ENCODE measurements at places on chromosomes 13 and 19.

DNA sequence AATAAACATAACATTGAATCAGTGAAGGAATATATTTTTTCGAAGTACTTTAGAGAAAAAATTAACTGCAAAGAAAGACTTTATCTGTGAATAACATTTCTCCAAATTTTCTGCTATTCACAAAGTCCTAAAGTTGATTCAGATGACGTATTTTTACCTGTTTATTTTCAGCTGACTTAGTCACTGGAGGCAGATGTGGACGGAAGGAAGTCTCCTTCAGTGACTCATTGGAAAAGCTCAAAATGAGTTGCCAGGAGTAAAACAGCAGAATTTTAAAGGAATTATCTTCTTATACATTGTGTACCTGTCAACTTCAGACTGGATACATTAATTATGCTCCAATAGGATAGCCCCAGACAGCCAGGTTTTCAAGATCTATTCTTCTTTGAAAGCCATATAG, 679.3 kb upstream of the GPC6 start:
- DNase-seq, result no peak

DNA sequence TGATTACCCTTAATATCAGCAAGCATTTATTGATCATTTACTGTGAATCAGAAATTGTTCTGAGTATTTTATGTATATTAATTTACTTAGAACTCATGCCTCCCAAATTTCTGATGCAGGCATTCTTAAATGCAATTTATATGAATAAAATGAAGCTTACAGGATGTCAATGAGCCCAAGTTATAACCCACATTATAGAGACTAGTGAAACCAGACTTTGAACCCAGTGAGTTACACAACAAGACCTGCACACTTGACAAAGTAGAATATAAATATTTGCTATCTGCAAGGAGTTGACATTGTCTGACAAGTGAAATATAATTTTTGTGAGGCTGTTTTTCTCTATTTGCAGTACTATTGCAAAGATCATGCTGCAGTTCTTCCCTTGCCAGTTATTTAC, 656.0 kb downstream of the GPC5 start:
- no peak for DNase-seq

DNA sequence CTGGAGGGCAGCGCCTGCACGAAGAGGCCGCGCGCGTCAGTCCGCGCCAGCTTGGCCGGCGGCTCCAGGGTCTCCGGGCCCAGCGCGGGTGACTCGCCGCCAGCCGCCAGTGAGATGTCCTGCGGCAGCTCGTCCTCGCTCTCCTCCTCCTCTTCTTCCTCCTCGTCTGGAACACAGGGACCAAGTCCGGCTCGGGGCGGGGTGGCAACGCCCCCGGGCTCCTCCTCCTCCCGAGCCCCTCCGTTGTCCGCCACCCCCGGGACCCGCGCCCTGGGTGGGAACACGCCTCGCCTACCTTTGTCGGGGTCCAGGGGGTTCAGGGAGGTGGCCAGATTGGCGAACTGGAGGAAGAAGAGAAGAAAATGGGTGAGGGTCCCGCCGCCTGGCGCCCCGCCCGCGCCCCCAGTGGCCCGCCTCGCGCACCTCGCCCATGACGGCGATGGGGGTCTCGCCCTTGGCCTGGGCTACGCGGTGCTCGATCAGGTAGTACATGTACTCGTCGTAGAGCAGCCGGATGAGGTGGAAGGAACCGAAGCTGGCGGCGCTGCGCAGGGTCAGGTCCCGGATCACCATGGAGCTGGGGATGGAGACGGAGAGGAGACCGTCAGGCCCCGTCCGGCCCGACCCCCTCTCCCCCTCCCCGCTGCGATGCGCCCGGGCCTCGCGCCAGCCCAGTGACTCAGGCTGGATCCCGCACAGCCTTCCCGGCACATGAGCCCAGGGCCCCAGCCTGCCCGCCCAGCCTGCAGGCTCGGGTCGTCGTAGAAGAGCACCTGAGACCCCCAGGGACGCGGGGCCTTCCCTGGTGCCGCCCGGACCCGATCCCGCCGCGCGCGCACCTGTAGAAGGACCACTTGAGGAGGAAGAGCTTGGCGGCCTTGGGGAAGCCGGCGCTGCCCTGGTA, 10.6 kb downstream of the DCAF15 start:
- no peak for DNase-seq

DNA sequence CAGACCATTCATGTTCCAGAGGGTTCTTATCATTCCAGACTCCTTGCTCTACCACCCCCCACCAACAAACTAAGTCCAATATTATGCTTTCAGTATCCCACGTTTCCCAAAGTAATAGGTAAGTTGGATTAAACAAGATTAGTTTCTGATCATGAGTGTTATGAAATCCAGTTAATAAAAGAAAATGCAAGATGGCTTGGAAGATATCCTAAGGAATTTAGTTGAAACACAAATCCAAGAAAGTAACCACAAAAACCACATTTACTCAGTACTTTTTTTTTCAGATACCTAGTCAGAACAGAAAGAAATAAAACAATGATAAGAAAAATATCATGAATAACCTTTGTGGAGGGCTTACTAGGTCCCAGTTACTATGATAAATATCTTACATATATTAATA, 119.4 kb upstream of the MIR17HG start:
- DNase-seq, result no peak

GRCh38 chr13:49953560-49953959, 17.4 kb upstream of the SPRYD7 start:
- DNase-seq, result no peak

DNA sequence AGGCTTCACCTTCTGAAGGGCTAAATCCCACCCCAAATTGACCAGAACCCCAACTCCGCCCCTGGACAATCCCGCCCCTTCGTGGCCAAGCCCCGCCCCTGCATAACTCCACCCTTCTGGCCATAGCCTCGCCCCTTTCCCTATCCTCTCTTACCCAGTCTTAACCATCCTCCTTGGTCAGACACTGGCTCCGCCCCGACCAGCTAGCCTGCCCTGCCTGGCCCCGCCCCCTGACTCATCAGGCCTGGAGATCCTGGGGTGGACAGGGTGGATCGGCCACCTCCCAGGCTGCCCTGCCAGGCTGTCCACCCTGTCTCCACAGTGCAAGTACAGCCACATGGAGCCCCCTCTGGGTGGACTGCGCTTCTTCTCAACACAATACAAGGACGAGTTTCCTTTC, 8.0 kb upstream of the ZNF358 start:
- no peak for DNase-seq

DNA sequence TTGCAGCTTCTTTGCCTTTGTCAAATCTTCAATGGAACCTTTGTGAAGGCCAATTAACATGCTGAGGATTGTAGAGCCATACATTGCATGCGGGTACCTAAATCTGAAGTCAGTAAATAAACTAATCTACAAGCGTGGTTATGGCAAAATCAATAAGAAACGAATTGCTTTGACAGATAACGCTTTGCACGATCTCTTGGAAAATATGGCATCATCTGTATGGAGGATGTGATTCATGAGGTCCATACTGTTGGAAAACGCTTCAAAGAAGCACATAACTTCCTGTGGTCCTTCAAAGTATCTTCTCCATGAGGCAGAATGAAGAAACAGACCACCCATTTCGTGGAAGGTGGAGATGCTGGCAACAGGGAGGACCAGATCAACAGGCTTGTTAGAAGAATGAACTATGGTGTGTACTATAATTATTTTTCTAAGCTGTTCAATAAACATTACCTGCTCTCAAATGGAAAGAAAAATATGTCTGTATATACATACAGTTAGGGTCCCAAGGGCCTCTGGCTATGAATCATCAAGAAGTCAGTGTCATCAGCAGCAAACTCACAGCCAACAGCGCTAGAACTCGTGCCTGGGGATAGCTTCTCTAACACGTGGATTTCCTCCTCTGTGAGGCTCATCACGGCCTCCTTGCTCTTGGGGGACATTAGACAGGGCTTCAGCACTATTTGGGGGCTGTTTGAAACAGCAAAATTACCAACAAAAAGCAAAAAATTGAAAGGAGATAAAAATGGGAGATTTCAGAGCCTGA, 2.9 kb upstream of the CD70 start:
- no peak for DNase-seq

GRCh38 chr19:27679399-27679798, 1533.6 kb downstream of the UQCRFS1 start:
- no peak for DNase-seq

GRCh38 chr13:91540158-91540736, 141.8 kb downstream of the GPC5 start:
- no peak for DNase-seq

DNA sequence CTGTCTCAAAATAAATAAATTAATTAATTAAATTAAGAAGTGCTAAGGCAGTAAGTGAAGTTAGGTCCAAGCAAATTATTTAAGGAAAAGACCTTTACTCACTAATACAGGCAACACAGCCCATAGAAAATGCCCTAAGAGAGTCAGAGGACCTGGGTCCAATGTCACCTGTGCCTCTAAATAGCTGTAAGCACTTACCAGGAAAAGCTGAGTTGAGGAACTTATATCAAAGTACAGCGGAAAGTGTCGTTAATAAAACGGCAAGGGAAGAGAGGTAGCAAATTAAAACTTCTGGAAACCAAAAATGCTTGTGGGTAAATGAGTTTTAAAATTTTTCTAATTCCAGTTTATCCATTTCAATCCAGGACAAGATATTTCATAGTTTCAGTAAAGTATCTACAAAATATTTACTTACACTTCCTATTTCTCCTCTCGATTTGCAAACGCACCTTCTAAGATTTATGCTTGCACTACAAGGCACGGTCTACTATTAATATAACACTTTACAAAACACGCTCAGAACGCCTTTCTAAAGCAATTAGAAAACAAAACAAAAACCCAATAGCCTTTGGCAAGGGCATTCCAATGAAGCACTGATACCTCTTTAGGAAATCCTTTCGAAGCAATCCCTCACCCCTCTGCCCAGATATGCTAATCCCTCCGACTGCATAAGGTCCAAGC, 963 bp downstream of the VPS36 start:
- no peak for DNase-seq

GRCh38 chr19:38661996-38662395, 14.5 kb downstream of the ACTN4 start:
- no peak for DNase-seq

GRCh38 chr13:48159826-48160225, 64.9 kb upstream of the MED4 start:
- DNase-seq, result no peak

DNA sequence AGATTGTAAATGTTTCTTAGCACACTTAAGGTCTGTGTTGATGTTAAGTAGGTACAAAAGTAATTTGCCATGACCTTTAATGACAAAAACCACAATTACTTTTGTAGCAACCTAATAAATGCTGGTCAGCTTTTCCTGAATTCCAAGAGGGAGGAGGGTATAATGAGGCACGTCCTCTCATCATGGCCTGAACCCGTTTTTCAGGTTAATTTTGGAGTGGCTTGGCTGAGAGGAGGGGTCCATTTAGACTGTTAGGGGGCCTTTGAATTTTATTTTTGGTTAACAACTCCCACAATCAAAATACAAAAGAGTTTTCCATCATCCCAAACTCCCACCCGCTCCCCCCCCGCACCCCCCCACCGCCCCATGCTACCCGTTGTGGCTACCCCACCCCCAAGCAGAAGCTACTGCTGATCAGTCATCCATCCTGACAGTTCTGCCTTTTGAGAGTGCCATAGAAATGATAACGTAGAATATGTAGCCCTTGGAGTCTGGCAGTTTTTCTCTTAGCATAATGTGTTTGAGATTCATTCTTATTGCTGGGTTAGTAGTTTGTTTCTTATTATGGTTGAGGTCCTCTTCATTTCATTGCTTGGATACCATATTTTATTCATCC, 14.4 kb upstream of the PLEKHF1 start:
- no peak for DNase-seq

DNA sequence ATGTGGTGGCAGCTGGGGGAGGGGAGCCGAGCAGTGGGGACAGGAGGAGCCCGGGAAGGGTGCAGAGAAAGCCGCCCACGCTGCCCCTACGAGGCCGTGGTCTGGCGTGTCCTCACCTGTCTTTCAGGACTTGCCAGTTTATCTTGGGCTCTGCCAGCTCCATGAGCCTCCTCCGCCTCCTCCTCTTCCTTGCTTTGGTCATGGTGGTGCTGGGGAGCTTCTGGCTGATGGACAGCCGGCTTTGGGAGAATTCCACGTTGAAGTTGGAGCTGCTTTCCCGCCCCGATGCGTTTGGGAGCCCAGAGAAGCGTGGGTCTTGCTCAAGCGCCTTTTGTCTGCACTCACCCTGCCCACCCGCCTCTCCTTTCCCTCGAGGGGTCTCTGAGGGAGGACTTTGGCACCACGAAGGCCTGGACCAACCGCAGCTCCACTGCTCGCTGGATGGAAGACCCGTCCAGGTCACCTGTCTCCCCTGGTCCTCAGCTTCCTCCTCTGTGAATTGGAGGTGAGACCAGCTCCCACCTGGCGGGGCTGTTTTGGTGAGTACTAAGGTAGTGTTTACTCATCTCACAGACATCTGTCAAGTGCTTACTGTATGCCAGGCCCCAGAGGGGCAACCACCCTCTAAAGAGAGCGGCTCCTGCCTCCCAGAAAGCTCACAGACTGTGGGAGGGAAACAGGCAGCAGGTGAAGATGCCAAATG, 29.7 kb upstream of the MIER2 start:
- DNase-seq, result no peak

DNA sequence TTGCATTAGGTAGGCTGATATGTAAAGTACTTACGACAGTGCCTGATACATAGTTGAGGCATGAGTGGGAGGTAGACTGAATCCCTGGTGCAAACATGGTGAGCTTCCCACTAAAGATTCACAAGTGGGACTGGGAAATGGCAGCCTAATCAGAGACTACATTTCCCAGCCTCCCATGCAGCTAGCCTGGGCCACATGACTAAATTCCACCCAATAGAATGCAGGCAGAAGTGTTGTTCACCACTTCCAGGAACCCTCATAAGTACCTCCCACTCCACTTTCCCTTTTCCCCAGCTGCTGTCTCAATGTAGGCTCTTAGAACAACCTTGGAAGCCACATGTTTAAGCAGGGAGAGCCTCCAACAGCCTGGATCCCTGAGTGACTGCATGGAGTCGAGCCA, 104.9 kb downstream of the CACNA1A start:
- DNase-seq, result no peak

DNA sequence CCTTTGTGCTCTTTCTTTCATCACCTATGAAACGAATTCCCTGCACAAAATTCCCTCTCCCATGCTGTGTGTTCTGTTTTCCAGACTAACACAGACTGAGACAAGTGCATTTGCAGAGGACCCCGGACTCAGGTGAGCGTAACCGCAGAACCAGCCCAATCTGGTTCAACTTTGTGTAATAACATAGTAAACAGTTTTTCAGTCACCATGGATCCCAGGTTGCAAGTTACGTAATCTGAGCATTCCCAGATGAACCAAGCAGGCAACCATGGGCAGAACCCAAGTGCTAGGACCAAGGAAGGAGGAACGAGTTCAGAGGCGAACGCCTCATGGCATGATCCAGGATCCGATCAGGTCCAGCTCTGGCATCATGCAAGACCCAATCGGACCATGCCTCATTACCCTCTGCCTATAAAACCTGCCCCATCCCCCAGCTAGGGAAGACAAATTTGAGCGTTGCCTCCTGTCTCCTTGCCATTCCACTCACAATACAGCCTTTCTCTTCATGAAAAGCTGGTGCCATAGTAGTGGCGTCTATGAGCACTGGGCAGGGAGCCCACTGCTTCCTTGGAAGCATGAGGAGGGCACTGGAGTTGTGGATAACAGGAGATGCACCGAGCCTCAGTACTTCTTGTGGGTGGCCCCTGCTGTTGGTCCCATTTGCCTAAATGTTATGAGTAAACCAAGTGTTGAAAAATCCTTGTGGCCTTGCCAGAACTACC, 107.6 kb downstream of the ABCC4 start:
- DNase-seq, result no peak

- no peak for DNase-seq
Observed at GRCh38 chr13:91360246-91360751, 12.8 kb downstream of the MIR17HG start.

Measured in NCI-H1105 (cell line).